ENCODE measurements at places on chromosomes 3 and 15.

- peak; percentile 98 for DNase-seq
Measured at GRCh38 chr3:131361464-131362421, 19.8 kb upstream of the NUDT16 start.

DNA sequence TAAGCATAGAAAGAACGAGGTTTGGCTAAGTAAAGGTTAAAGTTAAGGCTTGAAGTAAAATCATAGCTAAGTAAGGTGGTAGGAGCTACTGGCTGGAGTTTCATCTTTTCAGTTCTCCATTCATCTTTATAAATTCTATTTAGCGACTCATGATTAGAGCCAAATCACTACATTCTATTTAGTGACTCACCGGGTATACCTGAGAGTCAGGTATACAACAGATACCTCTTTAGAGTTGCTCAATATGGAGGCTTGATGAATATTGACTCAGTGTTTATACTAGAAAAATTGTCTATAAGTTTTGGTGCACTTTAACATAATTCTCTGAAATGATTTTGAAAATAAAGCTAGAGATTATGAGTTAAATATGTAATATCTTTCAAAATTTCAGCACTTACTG is 328.8 kb upstream of the GRM7 start:
- no peak for DNase-seq

GRCh38 chr3:37921025-37921424 is 59.3 kb downstream of the CTDSPL start:
- no peak for DNase-seq

- DNase-seq = no peak
Measured at GRCh38 chr3:126101521-126101982, 17.6 kb upstream of the SLC41A3 start.

DNA sequence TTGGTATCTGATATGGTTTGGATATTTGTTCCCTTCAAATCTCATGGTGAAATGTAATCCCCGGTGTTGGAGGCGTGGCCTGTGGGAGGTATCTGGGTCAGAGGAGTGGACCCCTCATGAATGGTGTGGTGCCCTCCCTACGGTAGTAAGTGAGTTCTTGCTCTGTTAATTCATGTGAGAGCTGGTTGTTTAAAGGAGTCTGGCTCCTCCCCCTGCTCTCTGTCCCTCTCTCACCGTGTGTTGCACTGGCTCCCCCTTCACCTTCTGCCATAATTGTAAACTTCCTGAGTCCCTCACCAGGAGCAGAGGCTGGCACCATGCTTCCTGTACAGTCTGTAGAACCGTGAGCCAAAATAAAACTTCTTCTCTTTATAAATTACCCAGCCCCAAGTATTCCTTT is 246.9 kb upstream of the AGTR1 start:
- DNase-seq = no peak

All from RKO (cell line).